ENCODE measurements at places on chromosomes 13 and 19.

DNA sequence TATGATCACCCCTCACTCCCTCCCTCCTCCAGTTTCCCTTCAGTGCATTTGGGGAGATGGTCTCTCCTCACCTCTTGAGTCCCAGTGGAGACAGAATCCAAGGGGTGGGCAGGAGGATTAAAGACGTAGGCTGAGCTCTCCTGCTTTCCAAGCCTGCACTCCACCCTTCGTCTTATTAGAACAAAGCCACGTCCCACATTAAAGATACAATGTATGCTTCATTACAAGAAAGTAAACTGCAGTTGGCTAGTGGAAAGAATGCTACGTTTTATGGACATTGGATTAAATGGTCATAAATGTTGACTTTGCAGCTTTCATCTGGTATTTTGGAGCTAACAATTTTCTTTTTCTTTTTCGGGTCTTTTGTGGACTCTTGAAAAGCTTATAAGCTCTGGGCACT is 1.5 kb upstream of the KLK11 start:
- DNase-seq, result no peak

GRCh38 chr19:52889931-52890330 is 7.5 kb downstream of the ZNF320 start:
- DNase-seq, result no peak

GRCh38 chr13:91802957-91803356 is 404.5 kb downstream of the GPC5 start:
- DNase-seq, result no peak

DNA sequence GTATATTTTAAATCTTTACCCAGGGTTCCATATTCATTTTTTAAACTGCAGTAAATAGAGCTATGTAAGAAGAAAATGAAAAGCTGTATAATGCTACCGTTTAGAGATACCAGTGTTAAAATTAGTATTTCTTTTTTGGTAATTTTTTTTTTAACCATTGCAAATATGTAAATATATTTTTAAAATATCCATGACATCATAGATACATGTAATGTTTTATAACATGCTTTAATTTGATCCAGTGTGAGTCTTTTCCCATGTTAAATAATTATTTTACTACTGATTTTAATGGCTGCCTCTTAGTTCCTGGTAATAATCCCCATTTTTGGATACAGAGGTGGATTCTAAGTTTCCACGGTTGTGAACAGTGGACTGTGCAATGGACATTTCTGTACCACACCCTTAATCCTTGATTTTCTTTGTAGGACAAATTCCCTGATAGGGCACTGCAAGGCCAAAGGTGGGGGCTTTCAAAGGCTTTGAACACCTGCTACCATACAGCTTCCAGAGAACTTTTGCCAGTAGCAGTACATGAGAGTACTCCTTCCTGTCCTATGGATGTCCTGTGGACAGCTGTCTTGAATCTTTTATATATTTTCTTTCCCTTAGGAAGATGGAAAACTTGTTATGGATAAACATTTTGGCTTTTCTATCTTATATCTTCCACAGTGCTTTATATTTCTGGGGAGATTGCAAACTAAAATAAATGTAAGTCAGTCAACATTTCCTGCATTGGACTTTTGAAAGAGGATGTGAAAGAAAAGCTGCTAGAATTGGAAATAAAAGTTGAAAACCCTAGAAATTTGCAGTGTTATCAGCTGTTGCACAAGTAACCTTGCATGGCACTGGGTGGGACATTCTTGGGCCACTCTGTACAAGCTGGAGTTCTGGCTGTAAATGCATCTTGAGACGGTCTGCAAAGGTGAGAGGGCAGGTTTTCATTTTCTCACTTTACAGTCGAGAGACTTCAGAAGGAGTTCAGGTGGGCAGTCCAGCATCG is 46.8 kb downstream of the ARHGEF7 start:
- DNase-seq, result no peak

DNA sequence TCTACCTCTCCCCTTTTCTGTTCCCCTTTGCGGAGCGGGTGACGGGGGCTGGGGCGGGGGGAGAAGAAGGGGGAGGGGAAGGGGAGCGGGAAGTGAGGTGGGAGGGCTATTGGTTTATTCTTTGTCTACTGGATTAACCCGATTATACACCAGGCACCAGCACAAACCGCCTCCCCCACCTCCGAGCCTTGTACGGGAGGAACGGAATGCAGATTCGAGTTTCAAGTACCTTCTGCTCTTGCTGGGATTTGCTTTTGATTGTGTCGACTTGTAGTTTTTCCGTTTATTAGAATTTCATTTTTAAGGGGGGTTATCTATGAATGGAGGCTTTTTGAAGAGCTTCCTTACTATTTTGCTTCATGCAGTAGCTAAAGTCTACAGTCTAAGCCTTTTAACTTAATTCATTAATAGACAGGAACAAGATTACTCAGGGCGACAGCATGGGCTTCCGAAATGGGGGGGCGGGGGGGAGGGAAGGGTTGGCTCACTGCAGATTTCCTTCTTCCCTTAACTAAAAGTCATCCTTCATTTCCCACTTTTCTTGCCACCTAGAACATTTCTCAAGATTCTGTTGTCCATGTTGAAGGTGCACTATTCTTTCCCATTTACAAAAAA is 937 bp upstream of the SPRY2 start:
- DNase-seq, result no peak

DNA sequence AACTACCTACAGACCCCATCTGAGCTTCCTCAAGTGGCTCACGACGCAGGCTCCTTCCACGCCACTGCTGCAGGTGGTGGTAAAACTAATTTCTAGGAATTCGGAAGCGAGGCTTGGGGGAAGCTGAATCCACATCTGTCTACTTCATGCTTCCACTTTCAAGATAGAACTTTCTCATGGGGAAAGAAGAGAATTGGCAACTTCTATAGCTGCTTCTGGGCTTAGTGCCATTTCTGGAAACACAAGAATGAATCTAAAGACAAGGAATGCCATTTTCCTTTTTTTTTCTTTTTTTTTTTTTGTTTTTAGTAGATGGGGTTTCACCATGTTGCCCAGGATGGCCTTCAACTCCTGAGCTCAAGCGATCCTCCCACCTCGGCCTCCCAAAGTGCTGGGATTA is 2.8 kb upstream of the NLRP12 start:
- DNase-seq, result no peak

GRCh38 chr13:31794452-31794851 is 55.1 kb downstream of the RXFP2 start:
- DNase-seq, result no peak

DNA sequence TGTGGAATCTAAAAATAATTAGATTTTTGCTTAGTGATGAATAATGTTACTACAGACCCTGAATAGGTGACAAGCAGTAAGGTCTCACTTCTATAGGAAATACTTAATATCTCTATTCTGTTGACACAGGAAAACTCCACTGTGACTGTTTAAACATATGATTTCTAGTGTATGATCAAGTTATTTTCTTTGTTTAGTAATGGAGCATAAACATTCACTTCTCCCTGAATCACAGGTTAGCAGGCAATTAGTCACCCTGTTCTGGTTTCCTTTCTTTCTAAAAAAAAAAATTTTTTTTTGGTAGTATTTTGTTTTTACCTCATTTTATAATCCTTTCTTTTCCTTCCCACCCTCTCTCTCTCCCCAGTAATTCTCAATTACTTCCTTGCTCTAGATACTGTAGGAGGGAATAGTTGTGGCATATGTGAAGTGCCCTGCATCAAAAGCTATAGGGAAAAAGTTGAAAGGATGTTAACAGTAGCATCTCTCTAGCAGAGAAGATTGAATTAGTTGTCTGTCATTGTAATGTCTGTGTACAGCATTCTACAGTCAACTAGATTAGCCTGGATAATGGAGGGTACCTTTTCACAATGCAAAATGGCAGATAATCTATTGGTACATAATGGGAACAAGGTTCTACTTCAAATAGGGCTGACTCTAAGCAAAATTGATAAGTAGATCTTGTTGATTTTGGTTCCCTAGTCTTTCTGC is 3.5 kb downstream of the HS6ST3 start:
- DNase-seq, result no peak

DNA sequence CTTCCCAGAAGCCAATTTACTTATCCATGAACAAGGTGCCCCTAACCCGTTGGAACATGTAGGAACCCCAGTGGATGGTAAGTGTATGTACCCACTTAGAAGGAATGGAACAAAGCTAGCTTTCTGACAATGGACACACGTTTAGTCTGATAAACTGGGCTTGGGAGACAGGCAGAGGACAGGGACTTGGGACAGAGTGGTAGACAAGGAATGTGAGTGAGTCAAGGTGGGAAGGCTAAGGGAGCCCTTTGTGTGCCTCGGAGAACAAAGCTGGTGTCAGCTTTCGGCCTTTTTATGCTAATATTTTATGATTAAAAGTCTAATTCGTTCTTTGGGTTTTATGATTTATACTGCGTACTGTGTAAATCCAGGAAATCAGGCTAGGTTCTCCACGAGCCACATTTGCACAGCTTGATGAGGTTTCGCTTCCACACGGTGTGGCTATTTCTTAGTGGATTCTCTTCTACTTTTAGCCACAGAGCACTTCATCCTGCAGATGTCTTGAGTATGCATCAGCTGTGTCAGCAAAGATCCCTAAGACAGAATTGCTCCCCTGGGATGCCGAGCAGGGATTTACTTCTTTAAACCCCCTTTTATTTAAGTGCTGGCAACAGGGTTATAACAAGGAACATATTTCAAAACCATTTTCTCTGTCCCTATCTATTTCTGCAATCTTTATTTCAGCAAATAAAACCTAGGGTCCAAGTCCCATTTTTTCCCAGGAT is 258.5 kb downstream of the DLEU7 start:
- no peak for DNase-seq

- DNase-seq, result no peak
Observed at GRCh38 chr19:55305983-55306562, 19.1 kb downstream of the TMEM150B start.

- DNase-seq, result no peak
Observed at GRCh38 chr13:105311094-105311493, 1224.4 kb downstream of the EFNB2 start.

DNA sequence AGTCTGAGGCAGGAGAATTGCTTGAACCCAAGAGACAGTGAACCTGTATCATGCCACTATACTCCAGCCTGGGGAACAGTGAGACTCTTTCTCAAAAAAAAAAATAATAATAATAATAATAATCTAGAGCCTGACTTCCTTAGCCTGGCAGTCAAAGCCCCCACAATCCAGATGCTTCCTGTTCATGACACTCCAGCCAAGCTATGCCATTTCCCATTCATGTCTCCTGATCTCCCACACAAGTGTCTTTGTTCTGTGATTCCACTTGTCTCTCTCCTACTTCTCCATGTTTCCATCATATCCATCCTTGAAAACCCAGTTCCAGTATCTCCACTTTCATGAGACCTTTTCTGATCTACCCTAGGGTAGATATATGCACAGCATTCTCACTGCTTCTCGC is 150.7 kb downstream of the FOXO1 start:
- no peak for DNase-seq

- DNase-seq, result peak; percentile 54
Observed at GRCh38 chr19:16247353-16248182, 49.9 kb downstream of the AP1M1 start.

DNA sequence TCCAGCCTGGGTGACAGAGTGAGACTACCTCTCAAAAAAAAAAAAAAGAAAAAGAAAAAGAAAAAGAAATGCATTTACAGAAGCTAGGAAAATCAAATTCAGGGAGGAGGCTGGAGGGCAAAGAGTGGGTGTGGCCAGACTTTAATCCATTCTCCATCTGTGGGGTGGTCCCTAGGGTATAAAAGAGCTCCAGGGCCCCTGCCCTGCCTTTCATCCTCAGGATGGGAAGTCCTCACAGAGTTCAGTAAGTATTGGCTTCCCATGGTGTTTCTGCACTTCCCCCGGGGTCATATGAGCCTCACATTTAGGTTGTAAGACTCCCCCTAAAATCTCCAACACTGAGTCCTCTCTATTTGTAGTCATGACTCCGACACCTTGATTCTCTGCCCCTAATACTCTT is 33.0 kb downstream of the DPRX start:
- no peak for DNase-seq

GRCh38 chr13:110937511-110938285 is 22.8 kb upstream of the ANKRD10 start:
- no peak for DNase-seq

GRCh38 chr19:22609630-22610029 is 24.5 kb upstream of the ZNF492 start:
- DNase-seq, result no peak

DNA sequence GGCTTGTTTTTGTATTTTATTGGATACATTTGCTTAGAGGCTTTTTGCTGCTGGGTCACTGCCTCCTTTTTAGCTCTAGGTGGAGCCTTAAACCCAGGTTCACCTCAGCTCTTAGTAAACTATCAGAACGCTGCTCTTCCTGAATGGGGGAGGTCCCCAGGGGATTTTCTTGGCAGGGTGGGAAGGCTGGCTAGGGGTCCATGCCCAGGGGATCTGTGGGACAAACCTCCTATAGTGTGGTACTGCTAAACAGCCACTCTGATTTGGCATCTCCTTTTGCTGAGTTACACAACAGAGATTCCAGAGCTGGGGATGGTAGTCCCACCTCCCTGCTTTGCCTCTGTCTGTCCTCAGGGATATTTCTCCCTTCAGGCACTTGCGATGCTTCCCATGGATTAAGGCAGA is 204.9 kb downstream of the ZIC5 start:
- DNase-seq, result no peak

GRCh38 chr13:106570299-106570852 is 2.4 kb upstream of the ARGLU1 start:
- DNase-seq, result peak; percentile 29

DNA sequence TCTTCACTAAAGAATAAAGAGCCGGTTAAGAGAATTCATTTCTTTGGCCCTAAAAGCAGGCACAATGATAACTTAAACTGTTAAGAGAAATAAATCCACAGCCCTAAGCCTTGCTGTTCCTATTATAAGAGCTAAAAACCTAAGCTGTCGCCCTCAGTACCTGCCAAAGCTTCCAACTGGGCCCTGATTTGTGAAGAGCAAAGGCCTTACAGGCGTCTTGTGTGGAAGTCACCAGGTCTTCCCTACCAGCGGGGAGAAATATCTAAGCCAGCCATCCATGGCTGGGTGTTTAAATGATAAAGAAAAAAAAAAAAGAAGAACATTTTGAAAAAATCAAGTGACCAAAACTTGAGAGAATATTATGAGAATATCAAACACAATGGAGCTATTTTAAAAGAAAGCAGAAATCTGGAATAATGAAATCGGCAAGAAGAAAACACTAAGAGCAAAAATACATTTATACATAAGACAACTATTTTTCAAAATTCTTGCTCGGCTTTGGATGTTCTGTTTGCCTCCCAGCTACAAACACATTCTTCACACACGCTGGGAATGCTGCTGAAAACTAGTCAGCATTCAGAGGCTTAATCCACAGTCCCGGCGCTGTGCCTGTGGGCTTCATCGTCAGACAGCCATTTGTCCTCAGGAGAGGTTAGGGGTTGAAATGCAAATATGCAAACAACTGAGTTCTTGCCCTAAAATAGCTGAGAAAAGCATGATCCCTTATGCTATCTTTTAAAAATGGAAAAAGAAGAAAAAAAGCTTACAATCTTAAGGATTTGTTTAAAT is 89.8 kb upstream of the LSM14A start:
- no peak for DNase-seq

Measured in CMK (cell line).